ENCODE measurements at places on chromosomes 3 and 15.

- DNase-seq = no peak
Measured at GRCh38 chr15:26873846-26874245, 7.0 kb downstream of the GABRA5 start.

DNA sequence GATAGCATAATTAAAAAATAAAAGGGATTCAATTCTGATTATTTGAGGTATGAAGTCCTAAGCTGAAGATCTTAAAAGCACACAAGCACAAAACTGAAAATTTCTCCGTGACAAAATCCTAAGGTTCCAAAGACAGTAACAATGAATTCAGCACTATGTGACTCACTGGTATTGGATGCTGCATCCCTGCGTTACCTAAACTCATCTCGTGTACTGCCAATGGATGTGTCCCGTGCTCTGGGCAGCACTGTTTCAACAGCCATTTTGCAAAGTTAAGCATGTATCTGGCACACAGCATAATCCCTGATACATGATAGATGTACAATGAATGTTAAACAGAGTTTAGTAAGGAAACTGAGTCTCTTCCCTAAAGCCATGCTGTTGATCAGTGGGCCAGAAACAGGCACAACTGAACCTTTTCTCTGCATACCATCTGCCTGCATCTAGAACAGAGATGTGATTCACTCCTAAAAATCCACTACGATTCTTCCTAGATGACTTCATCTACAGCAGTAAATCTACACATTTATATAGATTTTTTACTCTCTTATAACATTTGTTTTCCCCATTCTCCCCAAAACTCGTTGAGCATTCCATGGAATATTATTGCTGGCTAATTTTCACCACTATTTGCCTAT is 14.3 kb downstream of the SUCLG2 start:
- DNase-seq = no peak

DNA sequence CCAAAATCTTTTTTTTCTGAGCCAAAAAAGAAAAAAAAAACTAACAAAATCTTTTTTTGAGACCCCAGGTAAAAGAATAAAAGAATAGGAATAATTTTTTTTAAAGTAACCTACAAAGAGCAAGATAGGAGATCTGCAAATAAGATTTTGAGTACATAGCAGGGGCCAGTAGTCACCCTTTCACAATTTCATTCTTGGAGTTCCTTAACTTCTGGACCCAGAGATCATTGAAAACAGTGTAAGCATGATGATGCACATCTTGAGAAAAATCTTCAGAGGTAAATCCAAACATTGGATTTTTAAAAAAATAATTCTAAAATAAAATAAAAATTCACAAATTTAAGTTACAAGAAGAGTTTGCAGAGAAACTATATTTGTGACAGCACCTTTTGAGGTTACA is 18.8 kb downstream of the TFRC start:
- DNase-seq = no peak

DNA sequence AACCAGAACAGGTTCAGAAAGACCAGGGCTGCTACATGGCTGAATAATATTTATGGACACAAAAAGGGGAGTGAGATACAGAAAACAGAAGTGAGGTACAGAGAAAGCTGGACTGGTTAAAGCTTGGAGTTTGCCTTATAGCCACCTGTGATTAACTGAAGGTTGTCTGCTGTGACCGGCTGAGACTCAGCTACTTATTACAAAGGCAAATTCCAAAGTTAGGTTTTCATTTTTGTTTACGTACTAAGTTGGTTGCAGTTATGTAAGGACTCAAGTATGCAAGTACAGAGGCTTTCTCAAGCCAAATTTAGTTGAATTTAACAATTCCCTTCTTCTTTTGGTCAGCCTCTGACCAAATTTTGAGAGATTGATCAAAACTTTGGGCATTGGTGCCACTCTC is 264.6 kb downstream of the THSD4 start:
- no peak for DNase-seq

GRCh38 chr3:12734960-12735359 is 24.1 kb downstream of the TMEM40 start:
- DNase-seq = no peak

GRCh38 chr15:71662306-71662705 is 148.0 kb upstream of the NR2E3 start:
- DNase-seq = no peak

- DNase-seq = peak; percentile 23
Measured at GRCh38 chr15:85380812-85381642, 624 bp downstream of the AKAP13 start.

DNA sequence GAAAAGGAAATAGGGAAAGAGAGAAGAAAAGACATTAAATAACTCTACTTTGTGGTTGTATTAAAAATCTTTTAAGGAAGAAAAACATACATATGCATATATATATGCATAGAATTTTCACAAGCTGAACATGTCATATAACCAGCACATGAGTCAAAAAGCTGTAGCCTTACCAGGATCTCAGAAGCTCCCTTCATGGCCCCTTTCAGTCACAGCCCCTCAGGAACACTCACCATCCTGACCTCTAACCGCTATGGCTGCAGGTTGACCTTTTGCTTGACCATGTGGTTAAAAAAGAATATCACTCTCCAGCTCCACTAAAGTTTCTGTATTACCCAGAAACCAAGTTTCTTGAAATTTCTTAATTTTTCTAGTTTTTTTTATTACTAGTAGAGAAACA is 103.4 kb downstream of the CHST2 start:
- DNase-seq = no peak

DNA sequence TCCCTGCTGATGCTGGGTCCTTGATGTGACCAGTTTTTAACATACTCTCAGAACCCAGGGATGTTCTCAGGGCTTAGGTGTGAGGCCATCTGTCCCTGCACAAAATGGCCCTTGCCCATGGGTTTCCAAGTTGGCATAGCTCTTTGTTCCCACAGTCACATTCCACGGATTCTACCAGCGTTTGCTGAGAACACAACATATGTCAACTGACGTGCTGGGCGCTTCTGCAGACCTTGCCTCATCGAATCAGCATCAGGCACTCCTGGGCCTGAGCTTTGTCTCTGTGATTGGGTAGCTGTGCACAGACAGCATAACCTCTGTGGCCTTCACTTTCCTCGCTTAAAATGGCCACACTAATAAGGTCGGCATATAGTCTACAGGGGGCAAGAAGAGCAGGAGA is 69.0 kb downstream of the MGLL start:
- DNase-seq = no peak
